ENCODE measurements at places on chromosomes 1 and 21. TPM values are rescaled to one million over a fixed set of nuclear protein-coding genes. Genes with fewer than 3 reads are reported as not detected.

NPHS2 gene
- polyA plus RNA-seq = 403 TPM

RWDD3 gene
- 40.1 TPM for polyA plus RNA-seq

DNA sequence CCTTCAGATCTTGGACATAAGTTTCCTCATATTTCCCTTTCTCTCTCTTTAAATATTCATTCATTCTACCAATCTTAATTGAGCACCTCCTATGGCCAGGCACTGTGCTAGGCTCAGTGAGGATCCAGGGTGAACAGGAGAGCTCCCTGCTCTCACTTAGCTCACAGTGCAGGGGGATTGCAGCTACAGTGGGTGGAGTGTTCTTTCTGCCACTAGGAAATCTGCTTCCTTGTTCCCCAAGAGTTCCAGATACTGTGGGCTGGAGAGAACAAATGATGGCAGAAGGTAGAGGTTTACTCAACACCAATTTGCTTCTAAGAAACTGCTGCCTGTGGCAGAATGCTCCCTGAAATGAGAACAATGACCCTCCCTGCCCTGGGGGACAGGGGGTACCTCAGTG, 5.1 kb upstream of the FABP3 start:
- DNase-seq = no peak

GRCh38 chr1:93908394-93909145, 660 bp downstream of the GCLM start:
- peak; percentile 9 for DNase-seq

DNA sequence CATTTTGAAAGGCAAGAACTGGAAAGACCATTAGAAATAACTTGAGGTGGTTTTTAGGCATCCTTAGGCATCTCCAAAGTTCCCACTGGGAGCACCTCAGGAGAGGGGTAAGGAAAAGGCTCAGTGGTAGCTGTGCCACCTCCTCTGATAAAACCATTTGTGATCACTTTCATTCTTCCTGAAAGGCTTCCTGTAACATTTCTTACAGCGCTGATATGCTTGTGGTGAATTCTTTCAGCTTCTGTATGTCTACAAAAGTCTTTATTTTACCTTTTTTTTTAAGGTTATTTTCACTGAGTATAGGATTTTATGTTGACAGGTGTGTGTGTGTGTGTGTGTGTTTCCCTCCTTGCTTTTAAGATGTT, 54.8 kb downstream of the VANGL2 start:
- no peak for DNase-seq

Measured in renal pelvis (tissue), 12 donors.